GM04504 (cell line): ENCODE measurements at places on chromosomes 12 and 14.

DNA sequence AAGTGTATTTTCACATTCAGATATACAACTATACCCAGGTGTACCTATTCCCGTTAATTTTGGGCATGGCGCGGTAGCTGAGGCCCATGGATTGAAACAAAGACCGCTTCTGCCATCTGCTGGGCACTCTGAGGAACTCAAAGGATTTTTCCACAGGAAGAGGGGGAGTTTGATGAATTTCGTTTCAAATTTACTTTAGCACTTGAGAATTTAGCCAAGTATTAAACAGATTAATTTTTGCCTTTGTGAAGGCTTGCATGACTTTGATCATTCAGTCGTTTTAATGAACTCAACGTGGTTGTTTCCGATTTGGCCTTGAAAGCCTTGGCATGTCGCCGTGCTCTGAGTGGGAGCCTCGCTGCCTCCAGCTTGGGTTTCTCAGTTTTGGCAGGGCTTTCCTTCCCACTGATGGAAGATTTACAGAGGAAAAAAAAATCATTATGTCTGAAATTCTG is 153.2 kb upstream of the DDHD1 start:
- peak; percentile 19 for DNase-seq

DNA sequence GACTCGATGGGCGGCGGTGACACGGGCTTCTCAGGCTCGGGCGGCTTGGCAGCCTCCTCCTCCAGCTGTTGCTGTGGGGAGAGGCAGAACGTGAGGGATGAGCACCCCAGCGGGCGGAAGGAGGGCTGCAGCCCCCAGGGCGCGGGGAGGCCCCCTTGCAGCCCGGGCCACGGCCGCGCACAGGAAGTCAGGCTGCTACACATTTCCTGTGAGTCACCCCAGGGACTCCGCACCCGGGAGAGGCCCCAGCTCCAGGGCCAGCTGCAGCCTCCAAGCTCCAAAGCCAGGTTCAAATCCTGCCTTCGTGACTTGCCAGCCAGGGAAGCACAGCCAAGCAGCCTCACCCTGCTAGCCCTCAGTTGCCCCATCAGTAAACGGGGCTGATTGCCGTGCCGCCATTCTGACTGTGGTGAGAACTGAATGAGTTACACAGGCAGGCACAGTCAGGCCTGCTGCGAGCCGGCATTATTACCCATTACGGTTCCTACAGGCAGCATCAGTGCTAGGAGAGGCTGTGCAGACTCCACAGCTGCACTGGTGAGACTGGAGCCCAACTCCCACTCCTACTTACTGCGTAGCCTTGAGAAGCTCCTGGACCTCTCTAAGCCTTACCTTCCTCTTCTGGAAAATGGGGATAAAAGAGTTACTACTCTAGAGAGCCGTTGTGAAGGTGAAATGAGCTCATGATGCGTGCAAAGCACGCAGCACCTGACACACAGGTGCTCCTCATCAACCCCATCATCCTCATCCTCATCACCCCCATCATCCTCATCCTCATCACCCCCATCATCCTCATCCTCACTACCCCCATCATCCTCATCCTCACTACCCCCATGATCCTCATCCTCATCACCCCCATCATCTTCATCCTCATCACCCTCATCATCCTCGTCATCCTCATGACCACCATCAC is 100.9 kb downstream of the NCOR2 start:
- no peak for DNase-seq

DNA sequence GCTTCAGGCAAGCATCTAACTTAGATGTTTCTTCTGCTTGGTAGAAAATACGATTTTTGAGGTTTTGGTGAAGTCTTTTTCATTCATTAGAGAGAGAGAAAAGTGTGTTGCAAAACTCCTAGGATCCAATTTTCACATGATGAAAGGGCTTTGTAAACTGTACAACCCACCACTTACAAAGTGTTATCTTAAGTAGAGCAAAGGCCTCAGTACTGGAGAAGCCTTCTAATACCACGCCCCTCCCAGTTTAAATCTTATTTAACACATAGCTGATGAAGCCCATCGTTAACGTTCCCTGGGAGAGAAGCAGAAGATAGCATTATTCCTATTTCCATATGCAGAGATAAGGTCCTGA is 869 bp downstream of the APOLD1 start:
- DNase-seq: no peak

- DNase-seq: peak; percentile 57
Measured at GRCh38 chr12:124053851-124054250, 80.8 kb downstream of the ZNF664 start.

DNA sequence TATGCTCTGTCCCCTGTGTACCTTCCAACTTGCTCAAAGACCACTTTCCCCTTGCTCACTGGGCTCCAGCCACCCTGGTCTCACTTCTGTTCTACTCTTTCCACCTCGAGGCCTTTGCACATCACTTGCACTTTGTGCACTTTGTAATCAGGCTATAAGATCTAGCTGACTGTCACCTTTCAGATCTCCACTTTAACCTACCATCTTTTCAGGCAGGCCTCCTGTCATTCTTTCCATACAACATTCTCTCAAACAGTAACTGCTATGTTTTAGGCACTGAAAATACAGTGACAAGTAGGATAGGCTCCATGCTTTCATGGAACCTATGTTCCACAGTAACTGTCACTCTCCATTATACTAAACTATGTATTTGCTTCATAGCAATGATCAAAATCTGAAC is 14.0 kb downstream of the CPM start:
- no peak for DNase-seq

GRCh38 chr14:56759633-56760032 is 50.6 kb downstream of the OTX2 start:
- DNase-seq: no peak

DNA sequence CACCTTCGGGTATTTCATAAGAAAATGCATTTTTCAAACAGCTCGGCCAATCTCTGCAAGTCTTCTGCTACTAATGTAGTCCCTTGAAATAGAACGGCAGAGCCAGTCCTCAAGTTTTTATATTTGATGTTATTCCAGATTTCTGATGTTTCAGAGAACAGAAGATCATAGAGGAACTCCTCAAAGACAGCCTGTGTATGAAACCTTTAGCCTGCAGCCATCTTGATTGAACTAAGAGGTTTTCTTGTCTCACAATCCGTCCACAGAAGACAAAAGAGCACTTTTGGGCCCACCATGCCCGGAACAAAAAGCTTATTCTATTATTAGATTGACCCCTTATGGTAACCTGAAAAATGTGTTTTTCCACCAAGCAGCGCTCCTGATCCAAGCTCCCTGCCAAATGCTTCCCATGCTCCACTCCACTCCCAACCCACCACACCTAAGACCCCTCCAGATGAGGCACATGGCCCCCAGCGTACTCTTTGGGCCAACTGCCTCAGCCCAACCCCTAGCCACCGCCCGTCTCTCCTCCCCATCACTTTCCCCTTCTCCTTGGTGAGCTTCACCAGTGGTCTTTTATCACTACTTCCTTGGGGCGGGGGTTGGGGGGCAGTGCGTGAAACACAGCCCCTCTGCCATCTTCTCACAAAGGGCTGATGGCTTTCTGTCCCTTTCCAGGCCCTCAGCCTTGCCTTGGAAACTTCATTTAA is 175.8 kb downstream of the CALM1 start:
- no peak for DNase-seq

DNA sequence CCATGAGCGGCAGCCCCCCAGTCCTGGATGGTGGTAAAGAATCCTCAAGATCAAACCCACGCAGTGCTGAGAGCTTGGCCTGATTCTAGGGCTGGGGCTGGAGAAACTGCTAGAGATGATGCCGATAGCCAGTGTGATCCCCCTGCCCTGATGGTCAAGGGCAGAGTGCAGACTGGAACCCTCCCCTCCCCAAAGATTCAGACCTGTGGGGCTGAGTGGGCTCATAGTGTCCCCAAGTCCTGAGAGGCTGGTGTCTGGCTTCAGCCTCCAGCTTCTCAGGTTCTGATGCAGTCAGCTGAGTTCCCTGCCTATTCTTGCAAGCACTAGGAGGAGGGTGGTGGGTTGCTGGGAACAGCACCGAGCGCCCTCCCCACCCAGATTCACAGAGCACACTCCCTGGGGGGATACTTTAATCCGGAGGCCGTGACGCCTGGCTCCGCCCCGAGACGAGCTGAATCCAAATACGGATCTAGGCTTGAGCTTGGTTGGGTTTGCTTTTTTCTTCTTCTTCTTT is 11.9 kb downstream of the RHOF start:
- no peak for DNase-seq

GRCh38 chr12:54442961-54443360 is 23.9 kb upstream of the ITGA5 start:
- DNase-seq: no peak

DNA sequence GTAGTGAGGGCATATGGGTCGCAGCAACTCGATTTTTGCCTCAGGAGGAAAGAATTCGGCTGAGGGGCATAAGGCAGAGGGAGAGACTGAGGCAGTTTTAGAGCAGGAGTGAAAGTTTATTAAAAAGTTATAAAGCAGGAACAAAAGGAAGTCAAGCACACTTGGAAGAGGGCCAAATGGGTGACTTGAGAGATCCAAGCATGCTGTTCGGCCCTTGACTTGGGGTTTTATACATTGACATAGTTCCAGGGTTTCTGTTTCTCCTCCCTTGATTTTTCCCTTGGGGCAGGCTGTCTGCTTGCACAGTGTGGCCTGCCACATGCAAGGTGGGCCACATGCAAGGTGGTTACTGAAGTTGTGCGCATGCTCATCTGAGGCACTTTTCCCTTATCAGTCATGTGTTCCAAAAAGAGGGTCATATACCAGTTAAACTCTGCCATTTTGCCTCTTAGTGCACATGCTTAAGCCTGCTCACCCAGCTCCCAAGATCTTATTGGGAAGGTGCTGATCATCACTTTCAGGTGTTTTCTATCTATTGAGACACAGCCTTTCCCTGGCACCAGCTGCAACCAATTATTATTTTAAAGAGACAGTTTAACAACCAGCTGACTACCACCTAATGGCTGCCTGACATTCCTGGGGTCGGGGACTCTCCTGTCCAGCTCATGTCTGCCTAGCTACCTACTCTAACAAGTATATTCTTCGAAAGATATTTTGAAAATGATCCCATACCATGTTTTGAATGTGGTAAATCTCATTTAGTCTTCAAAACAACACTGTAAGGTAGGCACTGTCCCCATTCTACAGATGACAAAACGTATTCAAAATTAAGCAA is 19.9 kb downstream of the PTGER2 start:
- no peak for DNase-seq

DNA sequence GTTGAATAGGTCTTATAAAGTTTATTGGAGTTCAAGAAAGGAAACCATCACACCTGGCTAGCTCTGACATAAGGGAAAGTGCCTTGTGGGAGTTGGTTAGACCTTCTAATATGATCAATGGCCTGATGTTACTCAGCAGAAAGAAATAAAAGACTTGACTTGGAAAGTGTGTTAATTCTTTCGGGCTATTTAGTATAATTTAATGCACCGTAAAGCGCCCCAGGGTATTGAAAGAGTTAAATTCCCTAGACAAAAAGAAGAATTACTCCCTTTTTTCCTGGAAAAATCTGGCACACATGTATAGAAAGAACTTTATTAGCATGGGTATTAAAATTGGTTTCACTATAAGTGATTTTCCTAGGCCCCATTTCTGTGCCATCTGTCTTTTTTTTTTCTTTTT is 1125.7 kb upstream of the FLRT2 start:
- no peak for DNase-seq

- DNase-seq: no peak
Measured at GRCh38 chr14:68283378-68284123, 464.0 kb downstream of the RAD51B start.

DNA sequence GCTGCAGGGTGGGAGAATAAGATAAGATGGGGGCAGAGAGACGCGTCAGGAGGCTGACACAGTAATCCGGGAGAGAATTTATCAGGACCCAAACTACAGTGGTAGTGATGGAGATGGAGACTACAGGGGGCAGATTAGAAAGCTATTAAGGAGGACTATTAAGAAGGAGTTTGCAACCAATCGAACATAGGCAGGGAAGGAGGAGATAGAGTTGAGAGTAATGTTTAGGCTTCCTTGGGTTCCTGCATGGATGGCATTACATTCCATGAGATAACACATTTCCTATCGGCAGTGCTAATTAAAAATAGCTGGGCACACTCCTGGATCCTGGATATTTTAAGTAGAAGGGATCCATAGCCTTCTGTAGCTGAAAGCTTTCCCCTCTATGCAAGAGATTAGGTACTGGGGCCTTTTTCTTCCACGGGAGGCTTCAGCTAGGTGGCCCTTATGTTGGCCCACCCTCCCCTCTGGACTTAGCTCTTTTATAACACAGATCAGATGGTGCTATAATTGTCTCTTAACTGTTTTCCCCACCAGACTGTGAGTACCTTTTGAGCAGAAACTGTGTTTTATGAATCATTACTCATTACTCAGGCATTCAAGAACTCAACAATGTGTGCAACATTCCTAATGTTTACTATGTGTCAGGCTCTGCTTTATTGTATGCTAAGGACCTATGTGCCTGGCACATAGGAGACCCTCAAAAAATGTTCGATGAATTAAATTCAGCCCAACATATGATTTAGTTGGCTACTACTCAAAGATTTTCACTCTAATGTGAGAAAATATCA is 113.0 kb downstream of the RMST start:
- no peak for DNase-seq

DNA sequence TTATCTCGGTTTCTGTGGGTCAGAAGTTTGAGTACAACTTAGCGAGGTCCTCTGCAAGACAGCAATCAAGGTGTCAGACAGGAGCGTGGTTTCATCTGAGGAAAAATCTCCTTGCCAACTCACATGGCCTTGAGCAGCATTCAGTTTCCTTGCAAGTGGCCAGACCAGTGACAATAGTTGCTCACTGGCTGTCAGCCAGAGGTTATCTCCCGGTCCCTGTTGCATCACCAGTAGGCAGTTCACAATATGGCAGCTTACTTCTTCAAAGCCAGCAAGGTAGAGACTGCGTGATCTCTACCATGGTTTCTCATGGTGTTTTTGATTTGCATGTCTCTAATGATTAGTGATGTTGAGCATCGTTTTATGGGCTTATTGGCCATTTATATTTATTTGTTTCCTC is 143.8 kb upstream of the DAAM1 start:
- DNase-seq: no peak

GRCh38 chr12:104057771-104058197 is 6.5 kb upstream of the HCFC2 start:
- DNase-seq: no peak

DNA sequence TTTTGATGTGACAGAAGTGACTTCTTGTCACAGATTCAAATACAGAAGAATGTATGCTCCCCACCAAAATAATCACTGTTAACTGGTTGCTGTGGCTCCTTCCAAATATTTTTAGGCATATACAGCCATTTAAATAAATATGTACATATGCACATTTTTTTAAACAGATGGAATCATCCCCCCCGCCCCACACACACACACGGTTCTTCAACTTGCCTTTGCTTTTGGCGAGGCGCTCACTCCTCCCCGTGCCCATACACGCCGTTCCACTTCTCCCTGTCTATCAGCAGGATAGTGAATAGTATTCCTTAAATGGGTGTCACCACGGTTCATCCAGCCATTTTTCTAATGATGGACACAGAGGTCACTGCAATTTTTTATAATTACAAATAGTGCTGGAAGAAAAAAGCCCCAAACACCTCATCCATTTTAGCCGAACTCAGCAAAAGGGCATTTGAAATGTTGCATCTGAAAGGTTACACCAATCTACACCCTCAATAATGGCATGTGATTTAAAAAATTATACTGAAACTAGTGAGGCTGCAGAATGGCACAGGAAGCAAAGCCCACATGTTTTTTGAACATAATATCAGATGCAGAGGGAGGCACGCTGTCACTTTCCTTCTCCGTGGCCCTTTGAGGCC is 39.2 kb upstream of the MEG3 start:
- DNase-seq: no peak

GRCh38 chr14:67490196-67490595 is 1.7 kb upstream of the TMEM229B start:
- DNase-seq: no peak

GRCh38 chr12:14167005-14167628 is 185.7 kb upstream of the GRIN2B start:
- DNase-seq: peak; percentile 21

- DNase-seq: no peak
Measured at GRCh38 chr12:73677520-73678291, 859.9 kb upstream of the ATXN7L3B start.
